Mesothelial cell of epicardium (in vitro differentiated cells): ENCODE measurements at places on chromosomes 11 and 22.

DNA sequence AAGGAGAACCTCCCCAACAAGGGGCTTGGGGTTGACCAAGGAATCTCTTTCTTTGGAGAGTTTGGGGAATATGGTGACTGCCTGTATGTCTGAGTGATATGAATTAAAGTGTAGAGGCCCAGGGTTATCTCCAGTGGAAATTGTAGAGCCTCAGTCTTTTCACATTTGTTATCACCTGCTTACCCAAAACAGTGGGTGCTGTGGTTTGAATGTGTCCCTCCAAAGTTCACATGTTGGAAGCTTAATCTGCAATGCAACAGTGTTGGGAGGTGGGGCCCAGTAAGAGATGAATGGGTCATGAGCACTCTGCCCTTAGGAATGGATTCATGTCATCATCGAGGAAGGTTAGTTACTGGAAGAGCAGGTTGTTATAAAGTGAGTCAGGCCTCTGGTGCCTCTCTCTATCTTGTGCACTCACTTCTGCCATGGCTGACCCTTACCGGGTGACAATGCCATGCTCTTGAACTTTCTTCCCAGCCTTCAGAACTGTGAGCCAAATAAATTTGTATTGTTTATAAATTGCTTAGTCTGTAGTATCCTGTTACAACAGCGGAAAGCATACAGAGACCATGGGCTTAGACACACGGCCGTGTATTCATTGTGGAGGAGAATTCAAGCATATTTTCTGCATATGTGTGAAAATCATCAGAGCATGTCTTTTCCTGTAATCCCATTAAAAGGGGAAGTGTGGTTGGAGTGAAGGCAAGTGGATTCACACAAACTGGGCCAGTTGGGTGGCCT, 114.1 kb upstream of the TBCEL start:
- no peaks in the 10 kb centered on the region for H3K36me3 ChIP-seq
- no peak overlapping the region for H3K4me3 ChIP-seq
- peaks cover 10% of the 10 kb centered on the region for H3K4me1 ChIP-seq
- DNase-seq = no peak

- peak overlapping the region; percentile 19 for H3K27ac ChIP-seq
- DNase-seq = no peak
- H3K4me3 ChIP-seq = no peak overlapping the region
- H3K4me1 ChIP-seq = peaks cover 10% of the 10 kb centered on the region
- peaks cover 44% of the 10 kb centered on the region for H3K36me3 ChIP-seq
Observed at GRCh38 chr11:12885717-12886239, 123.3 kb upstream of the RASSF10 start.

GRCh38 chr22:39665229-39665628, 94.7 kb downstream of the CACNA1I start:
- H3K4me1 ChIP-seq = peaks cover 7% of the 10 kb centered on the region
- H3K4me3 ChIP-seq = no peak overlapping the region
- H3K36me3 ChIP-seq = no peaks in the 10 kb centered on the region
- no peak for DNase-seq
- H3K27me3 ChIP-seq = peaks cover 76% of the 10 kb centered on the region
- no peak overlapping the region for H3K27ac ChIP-seq

- H3K27me3 ChIP-seq = no peaks in the 10 kb centered on the region
- no peak overlapping the region for H3K27ac ChIP-seq
- DNase-seq = no peak
- no peaks in the 10 kb centered on the region for H3K4me1 ChIP-seq
- H3K36me3 ChIP-seq = peaks cover 6% of the 10 kb centered on the region
Observed at GRCh38 chr11:7759010-7759409, 37.7 kb downstream of the OR5P2 start.

- H3K27me3 ChIP-seq = no peaks in the 10 kb centered on the region
- H3K4me1 ChIP-seq = peaks cover 36% of the 10 kb centered on the region
- H3K36me3 ChIP-seq = no peaks in the 10 kb centered on the region
- no peak overlapping the region for H3K27ac ChIP-seq
Observed at GRCh38 chr11:26703411-26704191, 18.3 kb downstream of the SLC5A12 start.

- peaks cover 2% of the 10 kb centered on the region for H3K4me1 ChIP-seq
- peaks cover 5% of the 10 kb centered on the region for H3K27me3 ChIP-seq
- H3K36me3 ChIP-seq = no peaks in the 10 kb centered on the region
- H3K4me3 ChIP-seq = no peak overlapping the region
Observed at GRCh38 chr11:4665424-4665823, 21.6 kb downstream of the OR51E1 start.

DNA sequence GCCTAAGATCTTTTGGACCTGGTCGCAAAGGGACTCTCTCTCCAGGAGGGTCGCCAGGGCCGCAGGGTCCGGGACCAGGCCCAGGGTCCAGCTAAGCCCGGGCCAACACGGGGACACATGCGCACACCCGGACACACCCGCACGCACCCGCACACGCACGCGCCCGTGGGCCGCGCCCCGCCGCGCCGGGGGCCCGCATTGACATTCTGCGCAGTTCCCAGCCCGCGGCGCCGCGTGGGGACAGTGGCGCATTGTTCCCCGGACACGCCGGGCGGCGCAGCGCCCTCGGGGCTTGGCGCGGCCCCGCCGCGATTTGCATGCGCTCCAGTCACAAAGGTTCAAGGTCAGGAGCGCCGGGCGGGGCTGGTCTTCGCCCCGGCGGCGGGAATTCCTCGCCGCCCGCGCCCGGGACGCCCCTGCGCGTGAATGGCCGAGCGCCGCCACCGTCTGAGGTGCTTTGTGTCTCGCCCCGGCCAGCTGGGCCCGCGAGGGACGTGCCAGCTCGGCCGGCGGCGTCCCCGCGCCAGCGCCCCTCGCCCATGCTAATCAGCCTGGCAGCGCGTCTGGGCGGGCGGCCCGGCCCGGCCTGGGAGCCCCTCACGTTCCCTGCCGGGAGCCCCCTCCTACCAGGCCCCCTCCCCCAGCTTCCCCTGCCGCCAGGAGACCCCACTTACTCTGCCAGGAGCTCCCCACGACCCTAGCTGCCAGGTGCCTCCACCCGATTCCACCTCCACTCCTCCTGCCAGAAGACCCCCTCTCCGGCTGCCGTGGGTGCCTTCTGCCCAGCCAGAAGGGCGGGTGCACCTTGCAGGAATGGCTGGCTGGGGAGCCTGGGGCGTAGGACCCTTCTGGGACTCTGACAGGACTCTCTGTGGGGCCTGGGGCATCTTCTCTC, 50.5 kb upstream of the WNT7B start:
- H3K36me3 ChIP-seq = no peaks in the 10 kb centered on the region
- H3K4me3 ChIP-seq = peak overlapping the region; percentile 68
- no peak for DNase-seq
- peaks cover 7% of the 10 kb centered on the region for H3K4me1 ChIP-seq
- peaks cover 35% of the 10 kb centered on the region for H3K27me3 ChIP-seq

DNA sequence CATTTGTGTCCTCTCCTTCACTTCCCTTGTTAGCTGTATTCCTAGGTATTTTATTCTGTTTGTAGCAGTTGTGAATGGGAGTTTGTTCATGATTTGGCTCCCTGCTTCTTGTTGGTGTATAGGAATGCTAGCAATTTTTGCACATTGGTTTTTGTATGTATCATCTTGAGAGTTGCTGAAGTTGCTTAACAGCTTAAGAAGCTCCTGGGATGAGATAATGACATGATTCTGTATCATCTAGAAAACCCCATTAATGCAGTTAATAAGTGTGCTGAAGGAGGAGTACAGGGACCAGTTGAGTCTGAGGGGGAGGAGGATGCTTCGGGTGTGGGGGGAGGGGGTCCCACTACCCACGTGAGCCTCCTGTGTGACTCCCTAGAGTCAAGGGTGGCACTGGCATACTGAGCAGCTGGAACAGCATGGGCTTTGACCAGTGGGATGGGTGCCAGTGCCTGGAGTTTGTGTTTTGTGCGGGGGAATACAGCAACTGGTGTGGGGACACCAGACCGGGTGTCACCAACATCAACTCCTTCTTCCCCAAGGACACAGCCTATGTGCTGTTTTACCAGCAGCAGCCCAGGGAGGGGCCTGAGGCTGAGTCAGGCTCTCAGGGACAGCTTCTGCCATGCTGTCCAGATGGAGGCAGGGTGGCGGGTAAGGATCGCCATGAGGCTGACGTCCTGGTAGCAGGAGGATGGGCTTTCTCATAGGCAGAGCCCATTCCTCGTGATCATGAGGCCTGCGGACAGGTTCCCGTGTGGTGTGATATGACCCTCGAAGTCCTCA, 24.1 kb downstream of the USP35 start:
- H3K4me1 ChIP-seq = no peaks in the 10 kb centered on the region
- DNase-seq = no peak
- no peak overlapping the region for H3K4me3 ChIP-seq
- H3K36me3 ChIP-seq = peaks cover 35% of the 10 kb centered on the region
- no peak overlapping the region for H3K27ac ChIP-seq

DNA sequence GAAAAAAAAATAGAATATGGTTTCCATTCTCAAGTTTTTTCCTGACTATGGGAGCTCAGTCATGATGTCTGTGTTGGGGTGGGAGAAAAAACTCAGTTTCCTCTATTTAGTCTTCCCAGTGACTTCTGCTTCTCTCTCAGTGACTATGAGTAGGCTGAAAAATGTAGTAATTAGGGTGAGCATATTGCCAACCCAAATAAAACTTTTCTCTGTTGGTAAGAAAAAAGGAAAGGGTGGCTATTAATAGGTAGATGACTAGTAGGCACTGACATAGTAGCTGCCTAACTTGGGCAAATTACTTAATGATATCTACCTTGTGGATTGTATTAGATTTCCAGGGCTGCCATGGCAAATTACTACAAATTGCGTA, 34.2 kb upstream of the BIRC3 start:
- no peak overlapping the region for H3K4me3 ChIP-seq
- no peaks in the 10 kb centered on the region for H3K36me3 ChIP-seq
- DNase-seq = no peak
- H3K27ac ChIP-seq = no peak overlapping the region
- peaks cover 33% of the 10 kb centered on the region for H3K4me1 ChIP-seq

GRCh38 chr11:61309739-61310138, 14.6 kb upstream of the VWCE start:
- H3K27ac ChIP-seq = no peak overlapping the region
- H3K27me3 ChIP-seq = no peaks in the 10 kb centered on the region
- H3K4me1 ChIP-seq = no peaks in the 10 kb centered on the region
- no peak overlapping the region for H3K4me3 ChIP-seq
- H3K36me3 ChIP-seq = peaks cover 24% of the 10 kb centered on the region
- no peak for DNase-seq

DNA sequence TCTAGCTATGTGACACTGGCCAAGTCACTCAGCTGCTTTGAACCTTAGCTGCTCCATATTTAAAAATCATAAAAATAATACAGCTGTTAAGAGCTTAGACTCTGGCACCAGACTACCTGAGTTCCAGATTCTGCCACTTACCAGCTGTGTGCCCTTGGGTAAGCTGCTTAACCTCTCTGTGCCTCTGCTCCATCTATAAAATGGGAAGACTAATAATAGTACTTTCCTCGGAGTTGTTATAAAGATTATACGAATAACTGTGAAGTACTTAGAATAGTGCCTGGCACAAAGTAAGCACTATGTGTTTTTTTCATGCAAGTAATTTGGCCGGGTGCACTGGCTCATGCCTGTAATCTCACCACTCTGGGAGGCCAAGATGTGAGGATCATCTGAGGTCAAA, 1.4 kb downstream of the HDHD5 start:
- peaks cover 4% of the 10 kb centered on the region for H3K36me3 ChIP-seq
- H3K27me3 ChIP-seq = no peaks in the 10 kb centered on the region
- H3K27ac ChIP-seq = no peak overlapping the region
- peak overlapping the region; percentile 75 for H3K4me3 ChIP-seq

DNA sequence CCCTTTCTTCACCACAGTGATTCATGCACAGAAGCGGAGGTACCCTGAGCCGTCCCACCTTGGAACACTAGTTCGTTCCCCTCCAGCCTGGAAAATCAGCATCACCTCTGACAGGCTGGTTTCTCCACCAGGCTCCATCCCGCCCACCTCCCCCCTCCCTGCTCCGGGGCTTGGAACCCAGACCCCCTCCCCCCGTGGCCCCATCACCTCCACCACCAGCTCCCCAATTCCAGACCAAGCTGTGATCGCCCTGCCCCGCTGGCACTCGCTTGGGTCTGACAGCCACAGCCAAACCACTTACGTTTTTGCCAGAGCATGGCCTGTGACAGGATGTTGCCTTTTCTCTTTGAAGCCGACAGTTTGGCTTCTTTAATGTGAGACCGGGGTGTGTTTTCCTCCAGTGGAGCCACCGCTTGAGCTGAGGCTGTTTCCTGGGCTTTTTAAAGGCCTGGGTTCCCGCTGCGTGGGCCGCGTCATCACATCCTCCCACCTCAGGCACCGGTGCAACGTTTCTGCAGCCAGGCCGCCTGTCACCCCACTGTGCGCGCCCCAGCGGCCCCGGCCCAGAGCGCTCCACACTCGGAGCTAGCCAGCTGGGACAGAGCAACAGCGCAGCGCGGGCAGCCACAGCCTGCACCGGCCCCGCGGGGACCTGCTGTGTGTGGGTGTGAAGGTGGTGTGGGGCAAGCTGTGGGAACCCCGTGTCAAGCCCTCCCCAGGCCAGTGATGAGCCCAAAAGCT, at the start of gene POU2AF1:
POU2AF1 (minus strand) TSS at position 415 of the 741 bp plus-strand sequence; CDS start at position 317, 98 bp downstream.
- no peak for DNase-seq
- H3K36me3 ChIP-seq = no peaks in the 10 kb centered on the region
- H3K27me3 ChIP-seq = no peaks in the 10 kb centered on the region

- no peaks in the 10 kb centered on the region for H3K36me3 ChIP-seq
- H3K27ac ChIP-seq = no peak overlapping the region
- no peak for DNase-seq
- H3K27me3 ChIP-seq = no peaks in the 10 kb centered on the region
- no peak overlapping the region for H3K4me3 ChIP-seq
Observed at GRCh38 chr11:95577716-95578460, 211.7 kb downstream of the FAM76B start.

DNA sequence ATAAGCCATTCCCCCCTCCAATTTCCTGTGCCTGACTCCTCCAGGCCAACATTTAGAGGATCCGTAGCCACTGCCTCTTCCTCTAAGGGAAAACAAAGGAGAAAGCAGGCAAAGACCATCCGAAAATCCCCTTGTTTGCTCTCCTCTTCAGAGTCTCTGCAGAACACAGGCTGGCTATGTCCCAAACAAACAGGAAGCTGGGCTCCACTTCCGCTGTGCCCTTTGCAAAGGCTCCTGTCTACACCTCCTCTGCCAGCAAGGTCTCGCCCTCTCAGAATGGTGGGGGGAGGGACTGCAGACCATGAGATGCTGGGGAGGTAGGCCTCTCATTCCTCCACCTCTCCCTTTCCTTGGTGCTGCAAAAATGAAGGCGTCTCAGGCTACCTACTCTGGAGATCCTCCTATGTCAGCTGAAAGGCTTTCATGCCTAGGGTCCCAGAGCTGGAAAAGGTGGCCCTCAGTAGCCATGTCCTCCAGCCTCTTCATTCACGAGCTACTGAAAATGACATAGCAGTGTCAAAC, 596.2 kb downstream of the BUD13 start:
- H3K4me3 ChIP-seq = no peak overlapping the region
- H3K36me3 ChIP-seq = no peaks in the 10 kb centered on the region
- peaks cover 11% of the 10 kb centered on the region for H3K27me3 ChIP-seq
- no peak for DNase-seq
- peaks cover 18% of the 10 kb centered on the region for H3K4me1 ChIP-seq
